Activated T-helper 1 cell treated with anti-CD3 and anti-CD28 coated beads, Interleukin-2, amount 50 U/mL, for 16 hours (primary cell): ENCODE measurements at places on chromosomes 3 and 15.

DNA sequence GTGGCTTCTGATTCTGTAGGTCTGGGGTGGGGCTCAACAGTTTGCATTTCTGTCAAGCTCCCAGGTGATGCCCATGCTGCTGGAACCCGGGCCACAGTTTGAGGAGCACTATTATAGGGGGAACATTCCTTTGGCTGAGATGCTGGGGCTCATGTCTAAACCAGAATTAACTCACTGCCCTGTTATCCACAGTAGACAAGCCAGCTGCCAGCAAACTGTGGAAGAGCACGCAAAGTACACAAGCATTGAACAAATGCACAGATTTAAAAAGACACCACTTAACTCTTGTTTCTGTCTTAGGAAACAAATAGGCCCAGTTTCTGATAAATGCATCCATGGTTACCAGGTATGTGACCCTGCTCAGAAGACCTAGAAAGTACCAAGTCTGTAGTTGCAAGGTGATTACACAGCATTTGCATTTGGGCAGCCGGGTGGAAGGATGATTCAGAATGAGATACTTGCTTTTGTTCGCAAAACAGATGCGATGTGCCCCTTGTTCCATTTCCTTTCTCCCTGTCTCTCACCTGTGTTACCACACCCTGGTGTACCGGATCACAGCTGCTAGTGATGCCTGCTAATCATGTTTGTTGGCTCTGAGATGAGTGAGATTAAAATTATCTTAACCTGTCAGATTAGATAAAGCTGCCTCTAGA, 12.4 kb downstream of the GYG1 start:
- no peak for DNase-seq

- no peak for DNase-seq
These were observed 31.1 kb downstream of the ADAMTS17 start for GRCh38 chr15:100310513-100311153.

DNA sequence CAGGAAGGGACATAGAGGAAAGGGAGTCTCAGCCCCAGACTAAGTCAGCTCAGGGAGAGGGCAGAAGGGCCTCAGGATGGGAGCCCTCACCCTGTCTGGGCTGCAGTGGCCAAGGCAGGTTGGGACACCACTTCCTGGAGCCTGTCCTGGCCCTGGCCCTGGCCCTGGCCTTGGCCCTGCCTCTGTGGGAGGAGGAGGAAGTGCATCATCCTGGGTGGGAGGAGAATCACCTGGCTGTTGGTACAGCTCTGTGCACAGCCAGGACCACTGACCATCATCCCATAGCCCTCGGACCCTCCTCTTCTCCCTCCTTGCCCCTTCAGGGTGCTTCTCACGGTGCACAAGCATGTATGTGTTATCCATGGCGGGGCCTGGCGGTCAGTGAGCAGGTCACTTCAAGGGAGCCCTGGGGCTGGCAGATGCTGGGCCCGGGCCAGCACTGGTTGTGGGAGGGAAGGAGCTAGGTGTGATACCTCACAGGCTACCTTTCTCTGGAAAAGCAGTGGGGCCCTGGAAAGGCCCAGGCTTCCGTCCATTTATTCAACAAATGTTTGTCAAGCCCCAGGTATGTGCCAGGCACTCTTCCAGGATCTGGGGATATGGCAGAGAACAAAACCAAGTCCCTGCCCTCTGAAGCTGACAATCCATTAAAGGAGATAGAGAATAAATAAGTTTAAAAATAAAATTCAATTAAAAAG, 8.2 kb upstream of the APEH start:
- DNase-seq: no peak

DNA sequence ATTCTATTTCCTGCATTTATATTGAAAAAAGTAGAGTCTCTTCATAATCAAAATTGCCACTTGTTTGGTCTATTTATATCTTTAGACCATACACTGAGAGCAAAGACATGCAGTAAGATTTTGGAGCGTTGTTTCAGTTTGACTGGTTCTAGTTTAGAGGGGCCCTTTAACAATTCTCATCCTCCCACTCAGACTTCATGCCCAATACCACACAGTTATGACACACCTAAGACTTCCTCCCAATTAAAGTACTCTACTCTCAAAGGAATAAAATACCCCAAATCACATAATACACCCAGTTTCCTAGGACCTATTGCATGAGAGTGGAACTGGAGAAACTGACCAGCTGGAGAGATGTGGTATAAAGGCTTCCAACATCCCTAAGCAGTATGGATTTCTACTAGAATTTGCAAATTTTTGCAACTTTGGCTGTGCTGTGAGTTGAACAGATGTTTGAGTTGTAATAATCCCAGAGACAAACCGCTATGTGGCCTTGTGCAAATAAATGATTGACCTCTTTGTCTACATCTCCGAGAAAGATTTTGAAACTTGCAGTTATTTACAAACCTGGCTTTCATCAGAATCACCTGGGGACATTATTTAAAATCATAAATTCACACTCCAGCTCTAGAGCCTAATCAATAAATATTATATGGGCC, 170.0 kb upstream of the ROBO2 start:
- DNase-seq: no peak

- no peak for DNase-seq
These were observed 79.8 kb downstream of the CNTN6 start for GRCh38 chr3:1172644-1173043.

GRCh38 chr3:143366672-143367071, 247.1 kb downstream of the CHST2 start:
- no peak for DNase-seq

DNA sequence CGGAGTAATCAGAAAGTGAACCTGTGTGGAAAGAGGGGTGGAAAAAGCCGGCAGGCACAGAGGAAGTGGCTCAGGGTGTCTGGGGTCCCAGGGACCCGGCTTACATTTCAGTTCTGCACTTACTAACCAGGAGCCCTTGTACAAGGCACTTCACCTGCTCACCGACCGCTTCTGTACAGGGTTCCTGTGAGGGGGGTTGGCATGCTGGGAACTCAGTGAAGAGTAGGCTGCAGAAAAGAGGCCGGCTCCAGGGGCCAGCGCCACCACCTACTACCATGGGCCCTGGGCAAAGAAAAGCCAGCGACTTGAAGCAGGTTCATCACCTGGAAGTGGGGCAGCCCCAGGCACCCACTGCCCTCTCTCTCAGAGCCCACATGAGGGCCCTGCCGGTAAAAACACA, 6.2 kb downstream of the STIMATE start:
- DNase-seq: no peak

GRCh38 chr3:141230293-141230692, 1.3 kb upstream of the PXYLP1 start:
- no peak for DNase-seq

DNA sequence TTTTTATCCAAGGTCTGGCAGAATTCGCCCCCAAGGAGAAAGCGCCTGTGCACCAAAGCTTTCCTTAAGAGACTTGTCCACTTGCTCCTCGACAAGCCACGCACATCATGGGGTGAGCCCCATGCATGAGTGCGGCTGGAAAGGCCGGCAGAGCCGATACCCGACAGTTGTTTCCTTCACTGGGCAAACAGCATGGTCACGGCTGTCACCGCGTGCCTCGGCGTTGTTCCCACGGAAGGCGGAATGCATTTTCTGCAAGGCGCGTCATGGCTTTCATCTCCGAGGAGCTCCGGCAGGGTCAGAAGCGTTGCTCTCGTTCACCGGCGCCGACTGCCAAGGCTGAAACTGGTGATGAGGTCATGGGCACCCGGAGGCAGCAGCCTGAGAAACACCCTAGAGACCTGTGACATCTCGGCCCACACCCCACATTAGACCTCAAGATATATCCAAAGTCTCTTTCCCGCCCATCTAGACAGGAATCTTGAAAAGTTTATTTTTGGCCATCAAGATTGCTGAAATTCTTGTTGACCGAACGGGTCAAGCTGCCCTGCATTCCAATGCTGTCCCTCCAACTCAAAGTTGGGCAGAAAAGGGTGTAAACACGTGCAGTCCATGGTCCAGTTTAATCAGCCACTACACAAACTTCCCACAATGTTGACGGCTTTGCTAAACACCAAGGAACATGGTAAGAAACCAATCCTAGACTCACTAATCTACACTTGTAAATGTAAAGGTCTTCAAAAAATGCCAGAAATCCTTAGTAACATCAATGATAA, 604 bp upstream of the TJP1 start:
- DNase-seq: no peak

DNA sequence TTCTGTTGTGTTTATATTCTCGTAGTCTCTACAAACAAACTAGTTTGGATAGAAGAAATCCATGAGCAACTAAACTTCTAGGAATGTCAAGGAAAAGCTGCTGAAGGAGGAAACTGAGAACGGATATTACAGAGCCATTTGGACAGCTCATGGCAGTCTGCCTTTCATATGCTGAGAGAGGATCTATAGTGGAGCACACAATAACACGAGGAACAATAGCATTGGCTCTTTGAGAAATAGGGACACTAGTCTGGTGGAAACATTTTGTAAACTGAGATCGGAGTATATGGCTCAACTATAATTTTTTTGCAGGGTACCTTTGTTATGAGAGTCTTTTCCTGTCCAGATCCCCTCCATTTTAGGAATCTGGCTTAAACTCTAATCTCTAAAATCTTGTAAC, 200.5 kb downstream of the CLSTN2 start:
- DNase-seq: no peak

DNA sequence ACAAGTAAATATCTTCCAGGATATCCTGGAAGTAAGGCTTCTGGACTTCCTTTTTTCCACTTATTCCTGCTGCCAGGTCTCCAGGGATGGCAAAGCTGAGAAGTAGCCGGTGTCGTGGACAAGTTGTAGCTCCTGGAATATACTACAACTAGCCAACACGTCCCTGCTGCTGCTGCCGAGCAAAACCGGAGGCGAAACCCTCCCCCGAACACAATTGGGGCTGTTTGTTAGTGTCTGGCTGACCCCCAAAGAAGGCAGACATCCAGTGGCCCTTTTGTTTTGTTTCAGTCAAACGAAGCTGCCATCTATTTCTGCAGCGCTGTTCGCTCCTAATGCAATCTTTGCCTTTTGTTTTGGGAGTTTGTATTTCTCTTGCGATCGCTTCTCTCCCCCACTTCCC, 45.3 kb upstream of the EIF5A2 start:
- no peak for DNase-seq

GRCh38 chr3:24365168-24365567, 129.5 kb downstream of the THRB start:
- no peak for DNase-seq

DNA sequence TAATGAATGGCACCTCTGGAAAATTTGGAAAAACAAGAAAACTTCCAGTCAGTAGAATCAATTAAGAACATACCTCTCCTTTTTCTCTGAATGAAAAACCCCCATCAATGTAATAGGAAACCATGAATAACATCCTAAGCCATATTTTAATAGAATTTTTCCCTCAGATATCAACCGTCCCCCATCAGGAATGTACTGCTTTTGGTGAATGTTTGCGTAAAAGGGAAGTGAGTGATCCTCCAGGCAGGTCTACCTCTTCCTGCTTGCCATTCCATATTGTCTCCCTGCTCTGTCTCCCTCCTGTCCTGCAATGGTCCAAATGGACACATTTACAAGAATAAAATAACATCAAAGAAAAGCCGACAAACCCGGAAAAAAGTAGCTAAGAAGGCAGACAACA, 30.8 kb downstream of the LAMP3 start:
- DNase-seq: no peak

GRCh38 chr3:62134061-62134496, 239.3 kb downstream of the FEZF2 start:
- DNase-seq: no peak

DNA sequence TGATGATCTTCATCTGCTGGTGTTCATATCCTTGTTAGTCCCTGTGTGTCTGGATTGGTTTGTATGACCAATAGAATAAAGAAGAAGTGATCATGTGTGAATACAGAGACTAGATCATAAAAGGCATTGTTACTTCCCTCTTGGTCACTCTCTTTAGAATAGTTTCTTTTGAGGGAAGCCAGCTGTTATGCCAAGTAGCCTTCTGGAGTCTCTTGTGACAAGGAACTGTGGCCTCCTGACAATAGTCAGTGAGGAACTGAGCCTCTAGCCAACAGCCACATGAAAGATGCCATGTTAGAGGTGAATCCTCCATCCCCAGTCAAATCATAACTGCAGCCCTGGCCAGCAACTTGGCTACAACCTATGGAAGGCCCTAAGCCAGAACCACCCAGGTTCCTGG, 63.0 kb upstream of the SMAD3 start:
- no peak for DNase-seq

DNA sequence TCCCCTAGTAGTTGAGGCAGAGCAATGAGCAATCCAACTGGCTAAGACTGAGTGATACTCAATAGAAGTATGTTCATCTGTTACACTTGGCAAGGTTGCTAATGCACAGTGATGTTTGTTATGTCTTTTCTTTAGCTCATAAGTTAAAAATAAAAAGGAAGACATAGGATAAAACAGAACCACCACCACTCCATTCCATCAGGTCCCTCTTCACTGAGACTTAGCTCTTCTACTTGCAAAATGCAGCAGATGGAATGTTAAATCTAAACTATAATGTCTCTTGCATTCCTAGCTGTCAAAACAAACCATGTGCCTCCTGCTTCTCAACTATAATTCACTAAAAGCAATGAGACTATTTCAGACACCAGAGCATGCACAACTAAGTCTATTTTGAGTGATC, 265.6 kb upstream of the UBE2E2 start:
- no peak for DNase-seq

GRCh38 chr3:140068494-140069017, 133.6 kb downstream of the CLSTN2 start:
- DNase-seq: no peak

- DNase-seq: peak; percentile 99
These were observed 496 bp upstream of the STAG1 start for GRCh38 chr3:136752422-136753325.
